Mesenchymal stem cell (in vitro differentiated cells and primary cell): ENCODE measurements at places on chromosomes 16 and 17.
A peak's percentile ranks its signal among the peaks of the same experiment; 100 is the strongest.

- DNase-seq = no peak
These were observed 40.1 kb upstream of the ZFP90 start for GRCh38 chr16:68499006-68499405.

DNA sequence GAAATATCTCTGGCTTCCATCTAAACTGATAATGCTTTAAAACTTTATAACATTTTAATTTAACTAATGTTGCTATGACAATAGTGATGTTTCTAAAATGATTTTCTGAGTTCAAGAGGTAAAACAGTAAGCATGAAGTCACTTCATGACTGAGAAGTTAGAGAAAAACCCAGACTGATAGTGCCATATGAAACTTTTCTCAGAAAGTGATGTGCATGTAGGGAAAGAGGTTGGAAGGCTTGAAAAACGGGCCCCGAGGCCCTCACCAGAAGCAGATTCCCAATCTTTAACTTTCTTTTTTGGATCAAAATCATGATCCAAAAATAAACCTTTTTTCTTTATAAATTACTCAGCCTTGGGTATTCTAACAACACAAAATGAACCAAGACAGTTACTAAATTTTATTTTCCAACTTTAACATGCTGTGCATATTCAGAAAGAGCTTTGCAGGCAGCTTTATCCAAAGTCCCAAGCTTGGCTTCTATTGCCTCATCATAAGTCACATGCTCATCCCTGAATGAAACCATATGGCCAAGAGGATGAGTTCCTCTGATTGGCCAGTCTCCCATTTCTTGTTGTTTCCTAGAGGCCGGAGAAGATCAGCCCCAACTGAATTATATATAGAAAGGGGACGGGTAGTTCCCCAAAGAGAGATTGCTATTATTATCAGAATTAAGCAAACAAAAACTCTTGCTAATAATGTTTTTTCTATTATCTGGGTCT lies 357.6 kb upstream of the SALL1 start:
- peak; percentile 44 for DNase-seq

DNA sequence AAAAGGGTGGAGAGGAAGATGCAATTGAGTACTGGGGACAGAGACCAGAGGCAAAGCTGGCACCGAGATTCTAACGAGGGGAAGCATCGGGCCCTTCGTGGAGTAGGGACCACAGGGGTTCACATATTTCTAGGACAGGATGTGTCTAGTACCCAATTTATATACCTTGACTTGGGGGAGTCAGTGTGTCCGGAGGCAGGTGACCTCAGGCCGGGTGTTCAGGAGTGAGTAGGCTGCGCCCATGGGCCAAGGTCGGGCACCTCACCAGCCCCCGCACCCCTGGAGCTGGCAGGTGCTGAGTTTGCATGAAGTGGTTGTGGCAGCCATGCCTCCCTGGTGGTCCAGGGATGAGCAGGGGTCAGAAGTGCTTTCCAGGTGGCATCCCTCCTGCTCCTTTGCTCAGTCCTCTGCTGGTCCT lies 8.6 kb upstream of the NXPH3 start:
- DNase-seq = no peak

GRCh38 chr17:73921306-73921705 lies 277.1 kb upstream of the SDK2 start:
- DNase-seq = no peak

GRCh38 chr17:1643293-1643998 lies 2.1 kb downstream of the SCARF1 start:
- DNase-seq = no peak

DNA sequence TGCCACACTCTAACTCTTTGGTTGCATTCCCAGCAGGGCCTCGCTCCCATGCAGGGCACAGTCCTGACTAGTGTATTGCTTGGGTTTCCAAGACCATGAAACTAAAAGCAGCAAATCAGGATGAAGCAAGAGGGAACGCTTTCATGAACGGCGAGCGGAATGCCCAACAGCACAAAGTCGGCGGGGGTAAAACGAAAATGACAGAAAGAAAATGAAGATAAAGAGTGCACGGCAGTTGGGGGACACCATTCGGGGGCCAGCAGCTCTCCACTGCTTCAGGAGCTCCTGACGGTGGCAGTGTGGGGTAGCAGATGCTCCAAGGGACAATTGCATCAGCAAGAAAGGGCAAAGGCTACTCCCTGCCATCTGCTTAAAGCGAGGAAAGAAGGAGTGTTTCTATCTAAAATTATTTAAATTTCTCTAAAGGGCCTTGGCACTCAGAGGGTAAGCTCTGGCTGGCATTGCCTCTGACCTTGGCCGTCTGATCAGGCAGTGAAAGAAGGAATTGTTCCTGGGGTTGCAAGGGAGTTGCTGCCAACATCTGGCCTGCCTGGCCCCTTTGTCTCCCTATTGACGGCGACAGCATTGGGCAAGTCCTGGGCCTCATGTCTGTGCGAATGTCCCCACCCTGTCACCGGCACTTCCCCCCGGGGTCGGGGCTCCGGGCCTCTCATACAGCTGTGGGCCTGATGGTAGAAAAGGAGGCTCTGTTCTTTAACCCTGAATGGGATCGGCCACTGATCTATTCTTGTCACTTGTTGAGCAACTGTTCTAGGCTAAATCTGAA lies 138.2 kb downstream of the CMIP start:
- no peak for DNase-seq

DNA sequence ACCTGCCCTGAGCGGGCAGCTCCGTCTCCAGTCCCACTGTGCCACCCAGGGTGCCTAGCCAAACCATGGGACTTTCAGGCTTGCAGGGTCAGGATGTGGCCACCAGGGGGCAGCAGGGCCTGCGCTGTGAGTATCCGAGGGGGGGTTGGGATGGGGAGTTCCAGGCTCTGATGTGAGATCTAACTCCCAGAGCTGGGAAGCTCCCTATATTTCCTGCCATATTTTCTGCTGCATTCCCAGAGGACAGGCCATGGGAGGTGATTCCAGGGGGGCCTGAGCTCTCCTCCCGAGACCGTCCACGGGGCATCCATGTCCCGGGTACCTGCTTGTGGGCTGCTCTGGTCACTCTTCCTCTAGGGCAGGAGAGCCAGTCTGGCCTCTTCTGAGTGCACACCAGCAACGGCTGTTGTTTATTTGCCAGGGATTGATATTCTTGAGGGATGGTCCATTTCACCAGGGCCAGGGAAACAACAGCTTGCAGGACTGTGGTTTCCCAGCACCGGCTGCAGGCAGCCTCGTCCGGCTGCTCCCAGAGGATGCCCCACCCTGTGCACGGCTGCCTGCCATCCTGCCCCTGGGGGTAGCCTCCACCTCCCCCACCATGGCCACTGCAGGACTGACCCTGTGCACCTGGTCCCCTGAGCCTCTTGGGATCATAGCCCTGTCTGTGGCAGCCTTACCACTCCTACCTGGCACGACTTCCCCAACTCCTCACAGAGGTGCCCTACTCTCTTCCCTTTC lies 1.2 kb downstream of the GPR142 start:
- DNase-seq = peak; percentile 50

- DNase-seq = no peak
These were observed 15.3 kb downstream of the CYTH1 start for GRCh38 chr17:78766743-78767294.

DNA sequence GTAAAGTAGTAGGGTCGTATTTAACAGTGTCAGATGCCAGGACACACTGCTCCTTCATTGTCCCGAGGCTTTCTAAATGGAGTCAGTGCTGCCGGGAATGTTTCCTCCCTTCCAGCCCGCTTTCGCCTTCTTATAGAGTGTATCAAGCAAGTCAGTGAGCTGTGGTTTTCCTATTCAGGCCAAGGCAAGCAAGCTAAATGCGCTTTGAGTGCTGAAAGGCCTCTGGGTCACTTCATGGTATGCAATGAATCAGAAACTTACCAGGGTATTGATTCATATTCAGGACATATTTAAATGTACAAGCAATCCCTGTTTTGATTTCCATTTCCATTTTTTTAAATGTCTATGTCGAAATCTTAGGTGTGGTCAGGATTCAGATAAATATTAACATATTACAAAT lies 327.9 kb upstream of the SOX9 start:
- DNase-seq = peak; percentile 19

GRCh38 chr16:820748-821147 lies 20.2 kb upstream of the GNG13 start:
- DNase-seq = no peak

DNA sequence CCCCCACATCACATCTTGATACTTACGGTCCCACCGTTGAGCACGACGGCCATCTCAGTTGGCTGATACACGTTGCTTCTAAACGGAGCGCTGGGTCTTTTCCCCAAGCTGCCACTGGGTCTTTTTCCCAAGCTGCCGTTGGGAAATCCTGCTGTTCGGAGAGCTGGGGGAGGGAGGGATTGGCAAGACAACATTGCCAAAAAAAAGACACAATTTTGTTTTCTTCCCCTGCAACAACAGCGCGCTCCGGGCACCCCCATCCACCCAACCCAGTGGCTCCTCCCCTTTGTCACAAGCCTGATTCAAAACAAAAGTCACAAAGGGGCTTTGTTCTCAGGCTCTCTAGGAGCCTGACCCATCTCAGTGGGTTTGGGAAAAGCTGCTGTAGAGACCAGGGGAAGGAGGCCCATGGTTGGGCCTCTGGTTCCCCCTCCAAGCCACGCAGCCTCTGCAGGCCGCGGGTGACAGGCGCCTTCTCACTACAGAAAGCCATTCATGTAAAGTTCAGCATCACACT lies 22.8 kb downstream of the GPRC5B start:
- no peak for DNase-seq

- DNase-seq = no peak
These were observed 6.1 kb downstream of the KRT37 start for GRCh38 chr17:41418116-41418860.

DNA sequence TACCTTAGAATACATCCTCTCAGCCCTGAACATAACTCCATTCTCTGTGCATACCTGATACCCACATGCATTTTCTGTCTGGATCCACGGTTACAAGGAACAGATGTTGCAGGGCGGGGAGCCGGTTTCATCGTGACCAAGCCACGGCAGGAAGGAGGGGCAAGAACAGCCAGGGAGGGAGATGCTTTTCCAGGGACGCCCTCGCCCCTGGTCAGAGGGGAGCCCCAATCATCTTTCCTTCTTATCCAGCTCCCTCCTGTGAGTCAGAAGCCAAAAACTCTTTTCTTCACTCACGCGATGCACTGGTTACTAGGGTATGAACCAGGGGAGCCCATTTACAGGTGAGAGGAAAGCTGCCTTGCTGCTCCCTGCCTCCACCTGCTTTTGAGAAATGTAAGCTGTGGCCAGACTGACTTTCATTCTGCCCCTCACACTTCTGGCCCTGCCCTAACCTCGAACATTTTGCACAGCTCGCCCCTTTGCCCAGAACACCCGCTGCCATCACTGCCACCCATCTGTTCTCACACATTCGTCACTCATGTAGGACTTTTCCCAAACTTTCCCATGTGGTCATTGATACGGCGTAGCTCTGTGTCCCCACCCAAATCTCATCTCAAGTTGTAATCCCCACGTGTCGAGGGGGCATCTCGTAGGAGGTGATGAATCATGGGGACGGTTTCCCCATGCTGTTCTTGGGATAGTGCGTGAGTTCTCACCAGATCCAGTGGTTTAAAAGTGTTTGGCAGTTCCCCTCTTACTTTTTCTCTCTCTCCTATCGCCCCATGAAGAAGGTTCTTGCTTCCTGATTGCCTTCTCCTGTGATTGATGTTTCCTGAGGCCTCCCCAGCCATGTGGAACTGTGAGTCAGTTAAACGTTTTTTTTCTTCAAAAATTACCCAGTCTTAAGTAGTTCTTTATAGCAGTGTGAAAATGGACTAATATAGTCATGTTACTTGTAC lies 20.5 kb downstream of the FOXL1 start:
- DNase-seq = no peak

GRCh38 chr16:26721290-26721689 lies 345.4 kb upstream of the C16orf82 start:
- DNase-seq = no peak

- no peak for DNase-seq
These were observed 12.1 kb upstream of the DBNDD1 start for GRCh38 chr16:90031186-90031930.

DNA sequence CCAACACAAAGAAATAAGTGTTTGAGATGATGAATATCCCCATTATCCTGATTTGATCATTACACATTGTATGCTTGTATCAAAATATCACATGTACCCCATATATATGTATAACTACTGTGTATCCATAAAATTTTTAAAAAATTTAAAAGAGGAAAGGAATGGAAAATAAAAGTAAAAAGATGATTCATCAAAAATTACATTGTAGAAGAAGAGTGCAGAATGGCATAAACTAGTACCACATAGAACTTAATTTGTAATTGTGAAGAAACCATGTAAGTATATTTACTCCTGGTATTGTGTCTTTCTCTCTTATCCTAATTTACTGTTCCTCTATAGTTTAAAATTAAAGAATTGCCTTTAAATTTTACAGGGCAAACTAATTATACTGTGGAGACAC lies 11.5 kb upstream of the KRT10 start:
- DNase-seq = no peak

DNA sequence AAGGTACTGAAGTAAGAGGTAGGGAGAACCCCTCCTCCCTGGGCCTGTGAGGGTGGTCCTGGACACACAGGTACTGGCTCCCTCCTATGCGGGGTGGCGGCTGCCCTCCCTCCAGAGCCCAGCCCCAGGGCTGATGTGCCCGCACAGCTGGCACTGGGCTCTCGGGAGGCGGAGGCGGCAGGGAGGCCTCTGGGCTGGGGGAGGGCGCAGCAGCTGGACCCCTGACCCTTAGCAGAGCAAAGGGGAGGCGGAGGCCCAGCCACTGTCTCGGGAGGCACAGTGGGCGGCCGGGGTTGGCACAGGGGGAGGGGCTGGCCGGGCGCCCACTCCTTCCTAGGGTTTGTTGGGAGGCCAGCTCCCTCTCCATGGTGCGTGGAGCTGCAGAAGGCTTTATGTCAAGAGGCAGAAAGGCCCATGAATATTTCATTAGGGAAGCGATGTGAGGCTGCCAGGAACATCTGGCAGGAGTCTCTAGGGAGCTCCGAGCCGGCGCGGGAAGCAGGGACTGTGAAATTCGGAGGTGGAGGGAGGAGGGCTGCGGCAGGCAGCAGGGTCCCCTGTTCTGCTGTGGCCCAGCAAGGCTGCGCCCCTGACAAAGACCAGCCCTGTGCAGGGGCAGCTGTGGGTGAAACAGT lies 44.1 kb upstream of the ACSF3 start:
- no peak for DNase-seq

- no peak for DNase-seq
These were observed 39.5 kb downstream of the USP7 start for GRCh38 chr16:8924214-8924613.

GRCh38 chr16:28042811-28043210 lies 20.7 kb downstream of the GSG1L start:
- no peak for DNase-seq

- no peak for DNase-seq
These were observed 9.8 kb downstream of the MSRB1 start for GRCh38 chr16:1933097-1933661.

DNA sequence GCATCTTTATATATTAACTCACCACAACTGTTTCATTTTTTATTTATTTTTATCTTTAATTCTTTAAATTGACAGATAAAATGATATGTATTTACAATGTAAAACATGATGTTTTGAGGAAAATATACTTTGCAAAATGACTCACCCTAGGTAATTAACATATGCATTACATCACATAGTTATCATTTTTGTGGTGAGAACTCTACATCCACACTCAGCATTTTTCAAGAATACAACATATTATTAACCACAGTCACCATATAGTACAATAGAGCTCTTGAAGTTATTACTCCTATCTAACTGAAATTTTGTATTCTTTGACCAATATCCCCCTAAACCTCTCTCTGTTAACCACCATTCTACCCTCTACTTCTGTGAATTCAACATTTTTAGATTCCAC lies 194.7 kb upstream of the KIF2B start:
- DNase-seq = peak; percentile 30

- DNase-seq = no peak
These were observed 17.1 kb downstream of the MEAK7 start for GRCh38 chr16:84487358-84487757.
